Activated T-helper 1 cell treated with anti-CD3 and anti-CD28 coated beads, Interleukin-2, amount 50 U/mL, for 16 hours (primary cell): ENCODE measurements at places on chromosomes 16 and 17.

DNA sequence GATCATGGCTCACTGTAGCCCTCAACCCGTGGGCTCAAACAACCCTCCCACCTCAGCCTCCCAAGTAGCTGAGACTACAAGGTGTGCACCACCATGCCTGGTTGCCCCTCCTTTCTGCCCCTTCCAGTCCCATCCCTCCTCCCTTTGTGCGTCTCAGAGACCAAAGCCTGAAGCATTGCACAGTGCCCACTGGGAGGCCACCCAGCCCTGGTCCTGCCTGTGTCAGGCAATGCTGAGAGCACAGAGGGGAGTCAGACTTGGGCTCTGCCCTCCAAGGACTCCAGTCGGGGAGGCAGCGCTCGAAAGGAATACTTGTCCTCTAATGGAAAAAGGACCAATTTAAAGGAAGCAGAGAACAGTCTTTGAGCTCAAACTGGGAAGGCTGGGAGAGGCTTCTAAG is 20.4 kb downstream of the RAI1 start:
- DNase-seq = no peak

DNA sequence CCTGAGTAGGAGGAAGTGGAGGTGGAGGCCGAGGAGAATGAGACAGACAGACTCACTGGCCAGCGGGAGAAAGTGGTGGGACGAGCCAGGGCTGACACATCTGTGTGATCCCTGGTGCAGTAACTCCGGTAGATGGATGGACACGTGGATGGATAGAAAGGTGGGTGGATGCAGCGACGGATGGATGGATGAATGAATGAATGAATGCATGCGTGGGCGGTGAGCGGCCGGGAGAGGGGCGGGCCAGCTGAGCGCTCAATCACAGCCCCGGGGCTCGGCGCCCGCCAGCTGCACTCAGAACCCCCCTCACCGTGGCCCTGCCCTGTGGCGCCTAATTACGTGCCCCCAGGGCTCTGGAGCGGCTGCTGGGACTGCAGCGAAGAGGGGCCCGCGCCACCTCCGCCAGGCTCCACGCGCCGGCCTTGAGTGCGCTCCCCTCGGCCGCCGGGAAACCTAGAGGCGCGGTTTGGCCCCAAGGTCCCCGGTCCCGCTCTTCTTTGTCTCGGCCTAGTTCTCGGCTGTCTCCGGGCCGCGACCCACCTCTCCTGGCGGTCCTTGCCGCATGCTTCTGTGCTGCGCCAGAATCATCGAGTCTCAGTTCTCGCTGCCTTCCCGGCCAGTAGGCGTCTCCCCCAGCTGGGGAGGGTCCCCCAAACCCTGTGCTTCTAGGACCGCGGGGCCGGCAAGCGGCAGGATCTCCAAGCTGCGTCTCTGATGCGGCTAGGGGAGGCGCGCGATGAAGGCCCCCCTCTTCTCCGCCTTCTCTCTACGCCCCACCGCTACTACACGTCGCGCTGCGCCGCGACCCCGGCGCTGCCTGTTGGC is 41.0 kb downstream of the RAI1 start:
- DNase-seq = no peak

DNA sequence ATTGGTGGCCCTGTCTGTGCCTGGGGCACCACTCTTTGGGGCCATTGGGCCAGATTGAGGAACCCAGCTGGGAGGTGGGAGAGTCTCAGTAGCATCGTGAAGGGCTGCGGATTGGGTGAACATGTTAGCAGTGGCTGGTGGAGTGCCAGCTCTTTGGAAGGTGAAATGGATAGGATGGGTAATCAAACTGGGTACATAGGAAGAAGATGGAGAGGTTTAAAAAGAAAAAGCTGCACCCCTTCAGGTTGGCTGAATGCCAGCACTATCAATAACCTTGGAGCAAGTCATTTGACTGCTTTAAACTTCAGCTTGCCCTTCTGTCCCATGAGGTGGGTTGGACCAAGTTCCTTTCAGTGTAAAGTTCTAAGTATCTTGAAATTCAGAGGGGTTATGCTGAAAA is 95.0 kb downstream of the RPTOR start:
- DNase-seq = no peak

GRCh38 chr16:68739964-68740627 is 3.0 kb downstream of the CDH1 start:
- no peak for DNase-seq

GRCh38 chr16:7257016-7257415 is 75.6 kb upstream of the RBFOX1 start:
- DNase-seq = no peak

DNA sequence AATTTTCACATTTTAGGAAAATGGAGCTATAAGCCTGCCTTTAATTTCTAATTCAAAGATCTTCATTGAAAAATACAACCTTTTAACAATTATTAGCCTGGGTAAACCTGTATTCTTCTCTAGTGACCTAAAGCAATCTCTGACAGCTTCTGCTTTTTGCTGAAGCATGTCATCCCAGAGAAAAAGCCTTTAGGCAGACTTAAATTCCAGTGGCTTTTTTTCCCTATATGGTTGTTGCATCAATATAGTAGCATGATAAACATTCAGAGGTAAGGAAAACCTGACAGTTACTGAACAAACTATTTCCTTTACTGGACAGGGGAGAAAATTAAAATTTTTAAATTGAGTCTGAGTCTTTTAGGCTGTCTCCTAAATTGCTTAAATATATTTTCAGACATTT is 7.8 kb upstream of the EVI2A start:
- DNase-seq = no peak

GRCh38 chr16:89122322-89122851 is 28.7 kb downstream of the ACSF3 start:
- DNase-seq = peak; percentile 50

- no peak for DNase-seq
Measured at GRCh38 chr16:13793841-13794409, 126.0 kb upstream of the ERCC4 start.
